Stimulated activated naive CD4-positive, alpha-beta T cell (primary cell): ENCODE measurements at places on chromosomes 5 and 9.
A peak's percentile ranks its signal among the peaks of the same experiment; 100 is the strongest.

GRCh38 chr5:148934895-148935400 lies 108.5 kb downstream of the ADRB2 start:
- DNase-seq, result no peak

- DNase-seq, result no peak
Measured at GRCh38 chr9:6214434-6214833, 1.2 kb upstream of the IL33 start.

DNA sequence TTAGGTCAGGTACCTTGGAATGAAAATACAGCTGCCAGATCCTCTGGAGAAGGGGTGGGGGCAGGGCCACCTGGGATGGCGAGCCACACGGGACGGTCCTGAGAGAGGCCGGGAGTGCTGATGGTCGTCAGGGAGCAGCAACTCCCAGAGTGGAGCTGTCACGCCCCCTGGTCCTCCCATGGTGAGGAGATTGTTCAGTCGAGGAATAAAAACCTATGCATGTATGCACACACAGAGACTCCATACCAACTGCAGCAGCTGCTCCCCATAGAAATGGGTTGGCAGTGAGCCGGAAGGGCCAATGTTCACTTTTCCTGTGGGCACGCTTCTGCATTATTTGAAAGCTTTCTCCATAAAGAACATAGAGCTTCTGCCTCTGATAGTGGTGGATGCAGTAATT lies 45.2 kb upstream of the SEMA4D start:
- no peak for DNase-seq

DNA sequence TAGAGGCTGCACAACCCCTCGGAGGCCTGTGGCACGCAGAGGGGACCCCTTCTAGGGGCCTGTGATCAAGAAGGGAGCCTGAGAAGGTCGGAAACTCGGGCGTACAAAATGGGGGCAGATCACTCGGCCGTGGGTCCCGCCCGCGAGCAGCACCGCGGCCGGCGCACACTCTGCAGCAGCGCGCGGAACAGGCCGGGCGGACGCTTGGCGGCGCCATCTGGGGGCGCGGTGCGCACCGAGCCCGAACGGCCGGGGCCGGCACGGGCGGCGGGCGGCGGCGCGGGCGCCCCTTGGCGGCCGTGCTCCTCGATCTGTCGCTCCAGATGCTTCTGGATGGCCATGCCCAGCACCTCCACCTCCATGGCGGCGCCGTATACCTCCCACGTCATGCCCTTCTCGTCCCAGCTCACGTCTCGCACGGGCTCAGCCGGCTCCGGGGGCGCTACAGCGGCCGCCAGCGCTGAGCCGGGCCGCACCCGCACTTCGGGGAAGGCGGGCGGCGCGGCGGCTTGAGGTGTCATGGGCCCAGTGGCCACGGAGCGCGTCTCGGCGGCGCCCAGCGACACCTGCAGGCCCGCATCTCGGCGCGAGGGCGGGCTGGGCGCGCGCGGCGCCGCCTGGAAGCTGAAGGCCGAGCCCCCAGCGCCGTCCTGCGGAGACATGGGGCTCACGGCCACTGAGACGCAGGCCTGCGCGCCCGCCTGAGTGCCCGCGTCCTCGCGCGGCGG lies 13.1 kb downstream of the GPRIN1 start:
- peak; percentile 60 for DNase-seq

GRCh38 chr5:141618030-141618803 lies 583 bp downstream of the DIAPH1 start:
- DNase-seq, result peak; percentile 62

DNA sequence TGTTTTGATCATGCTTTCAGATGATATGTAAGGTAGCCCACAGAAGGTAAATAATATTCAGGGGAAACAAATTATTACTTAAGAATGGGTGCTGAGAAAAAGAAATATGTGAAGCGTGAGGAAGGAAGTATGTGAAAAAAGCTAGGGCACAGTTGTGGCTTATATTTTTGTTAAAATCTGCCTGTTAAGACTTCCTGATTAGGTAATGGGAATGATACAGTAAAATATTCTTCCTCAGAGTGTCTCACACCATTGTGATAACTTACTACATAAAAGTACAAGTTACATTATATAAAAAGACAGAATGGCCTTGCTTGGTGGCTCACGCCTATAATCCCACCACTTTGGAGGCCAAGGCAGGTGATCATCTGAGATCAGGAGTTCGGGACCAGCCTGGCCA lies 18.7 kb upstream of the PARP8 start:
- no peak for DNase-seq

DNA sequence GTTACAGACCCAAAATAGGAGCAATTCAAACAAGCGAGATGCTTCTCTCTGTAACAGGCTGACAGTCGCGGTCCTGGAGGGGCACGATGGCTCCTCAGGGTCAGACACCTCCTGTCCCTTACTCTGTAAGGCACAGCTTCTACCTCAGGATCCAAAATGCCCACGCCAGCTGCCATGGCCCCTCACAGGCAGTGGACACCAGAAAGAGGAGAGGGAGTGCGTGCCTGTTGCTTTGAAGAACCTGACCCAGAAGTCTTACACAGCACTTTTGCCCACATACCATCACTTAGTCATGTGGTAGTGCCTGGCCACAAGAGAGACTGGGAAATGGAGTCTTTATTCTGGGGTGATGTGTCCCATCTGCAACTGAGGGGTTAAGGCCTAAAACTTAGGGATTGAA lies 11.6 kb upstream of the ABL1 start:
- no peak for DNase-seq

GRCh38 chr5:174834081-174834480 lies 109.7 kb downstream of the MSX2 start:
- DNase-seq, result no peak

DNA sequence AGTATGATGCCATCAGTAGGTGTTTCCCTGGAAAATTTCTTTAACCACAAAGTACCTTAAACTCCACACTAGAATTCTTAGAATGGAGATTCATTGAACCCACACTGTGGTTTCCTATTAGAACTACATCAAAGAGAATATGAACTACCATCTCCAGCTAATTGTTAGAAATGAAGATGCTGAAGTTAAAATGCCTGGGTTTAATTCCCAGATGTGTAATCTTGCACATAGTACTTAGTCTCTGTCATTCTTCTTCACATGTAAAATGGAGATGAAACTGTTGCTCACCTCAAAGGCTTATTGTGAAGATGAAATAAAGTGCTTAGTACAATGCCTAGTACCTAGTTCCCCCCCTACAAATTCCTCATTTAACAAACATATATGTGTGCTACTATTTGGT lies 303.3 kb upstream of the CCNG1 start:
- DNase-seq, result no peak

- no peak for DNase-seq
Measured at GRCh38 chr5:73230264-73231245, 57.6 kb downstream of the TMEM174 start.

- no peak for DNase-seq
Measured at GRCh38 chr5:179343719-179344430, 1.4 kb downstream of the ADAMTS2 start.

- no peak for DNase-seq
Measured at GRCh38 chr9:10005206-10005605, 607.6 kb downstream of the PTPRD start.

DNA sequence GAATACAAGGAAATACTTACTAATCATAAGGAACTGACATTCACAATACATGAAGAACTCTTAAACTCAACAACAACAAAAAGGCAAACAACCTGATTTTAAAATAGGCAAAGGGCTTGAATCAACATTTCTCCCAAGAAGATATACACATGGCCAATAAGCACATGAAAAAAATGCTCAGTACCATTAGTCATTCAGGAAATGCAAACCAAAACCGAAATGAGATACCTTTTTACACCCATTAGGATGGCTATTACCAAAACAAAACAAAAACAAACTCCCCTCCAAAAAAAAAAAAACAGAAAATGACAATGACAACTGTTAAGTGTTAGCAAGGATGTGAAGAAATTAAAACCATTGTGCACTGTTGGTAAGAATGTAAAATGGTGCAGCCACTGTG lies 104.1 kb upstream of the ZNF462 start:
- DNase-seq, result no peak

- no peak for DNase-seq
Measured at GRCh38 chr5:109347252-109347888, 62.4 kb downstream of the PJA2 start.

DNA sequence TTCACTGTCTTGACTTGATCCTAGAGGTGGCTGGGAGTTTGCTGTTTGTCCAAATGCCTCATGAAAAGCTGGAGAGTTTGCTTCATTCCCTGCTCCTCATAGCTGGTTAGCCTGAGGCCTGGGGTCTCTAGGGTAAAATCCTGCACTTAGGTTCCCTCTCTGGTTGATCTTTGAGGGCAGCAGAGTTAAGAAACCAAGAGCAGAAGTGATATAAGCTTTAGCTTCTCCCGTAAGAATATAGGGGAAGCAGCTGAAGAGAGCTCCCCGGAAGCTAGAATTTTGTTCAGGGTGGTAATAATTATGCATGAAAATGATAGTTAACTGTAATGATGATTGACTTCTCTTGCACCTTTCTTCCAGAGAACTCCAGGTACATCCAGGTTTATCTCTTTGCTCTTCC lies 1.4 kb downstream of the FAM53C start:
- no peak for DNase-seq

DNA sequence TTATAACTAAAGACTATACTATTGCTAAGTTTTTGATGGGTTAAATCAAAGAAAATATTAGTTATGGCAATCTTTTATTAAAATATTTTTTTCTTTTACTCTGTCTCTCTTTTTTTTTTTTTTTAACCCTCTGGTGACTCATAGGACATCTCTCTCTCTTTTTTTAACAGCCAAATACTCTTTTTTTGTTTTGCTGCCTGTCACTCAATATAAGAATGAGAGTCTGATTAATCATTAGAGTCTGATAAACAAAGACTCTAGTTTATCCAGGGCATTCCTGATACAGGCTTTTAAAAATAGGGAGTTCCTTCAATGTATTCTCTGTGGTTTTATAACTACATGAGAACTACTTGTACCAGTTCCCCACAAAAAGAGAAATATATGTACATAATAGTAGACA lies 77.3 kb downstream of the SLC38A9 start:
- no peak for DNase-seq

GRCh38 chr5:141877356-141878185 lies 639 bp downstream of the PCDH1 start:
- no peak for DNase-seq

GRCh38 chr5:136036293-136036911 lies 7.6 kb downstream of the TGFBI start:
- no peak for DNase-seq

GRCh38 chr9:93665128-93665636 lies 88.8 kb downstream of the PHF2 start:
- DNase-seq, result no peak

DNA sequence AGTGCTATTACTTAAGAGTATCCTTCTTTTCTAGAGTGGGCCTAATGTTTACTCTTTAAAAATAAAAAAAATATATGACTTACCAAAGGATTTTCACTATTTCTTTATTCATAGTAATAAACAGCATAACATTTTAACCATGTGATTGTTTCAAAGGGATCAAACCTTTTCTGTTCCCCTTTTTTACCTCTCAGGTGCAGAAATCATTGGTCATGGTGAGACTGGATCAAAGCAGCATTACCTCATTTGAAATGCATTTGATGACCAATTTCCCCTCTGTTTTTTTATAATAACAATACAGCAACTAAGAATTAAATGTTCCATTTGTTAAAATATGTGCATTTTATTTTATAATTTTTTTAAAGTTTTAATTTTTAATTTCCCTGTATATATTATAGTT lies 598.0 kb upstream of the RGMB start:
- DNase-seq, result no peak

DNA sequence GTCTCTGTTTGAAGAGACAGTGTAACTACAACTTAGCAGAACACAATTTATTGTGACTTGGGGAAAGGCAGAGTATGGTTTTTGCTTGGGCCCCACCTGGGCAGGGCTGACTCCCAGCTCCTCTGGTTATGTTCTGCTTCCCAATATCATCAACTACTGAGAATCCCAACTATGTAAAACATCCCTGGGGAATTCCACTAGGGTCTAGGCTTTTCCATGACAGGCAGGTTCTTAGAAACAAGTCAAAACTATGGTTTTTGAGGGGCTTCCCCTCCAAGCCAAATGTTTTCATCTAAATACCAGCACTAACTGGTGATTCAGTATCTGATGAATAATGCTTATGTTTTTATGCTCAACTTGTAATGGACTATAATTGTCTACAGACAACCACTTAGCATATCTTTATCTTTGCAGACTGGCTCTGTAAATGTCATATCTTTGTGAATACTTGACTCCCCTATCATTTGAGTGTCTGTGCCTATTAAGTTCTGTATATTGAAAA lies 409.5 kb downstream of the PDE4D start:
- no peak for DNase-seq

DNA sequence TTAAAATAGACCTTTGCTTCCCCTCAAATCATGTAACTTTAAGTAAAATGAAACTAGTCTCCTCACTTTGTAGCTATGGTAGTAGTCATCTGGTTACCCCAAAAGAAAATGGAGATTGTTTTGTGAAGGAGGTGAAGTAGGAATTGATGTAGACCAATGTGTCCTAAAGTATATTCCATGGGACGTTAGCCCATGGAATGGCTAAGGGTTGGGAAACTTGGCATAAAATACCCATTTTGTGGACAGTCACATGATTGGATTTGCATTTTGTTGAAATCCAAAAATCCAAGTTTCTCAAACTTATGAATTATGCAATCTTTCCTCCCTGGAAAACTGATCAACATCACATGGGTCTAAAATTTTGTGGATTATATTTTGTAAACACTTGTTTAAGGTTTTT lies 290.6 kb downstream of the OSTF1 start:
- no peak for DNase-seq

- DNase-seq, result no peak
Measured at GRCh38 chr9:70390933-70391341, 23.5 kb downstream of the KLF9 start.

DNA sequence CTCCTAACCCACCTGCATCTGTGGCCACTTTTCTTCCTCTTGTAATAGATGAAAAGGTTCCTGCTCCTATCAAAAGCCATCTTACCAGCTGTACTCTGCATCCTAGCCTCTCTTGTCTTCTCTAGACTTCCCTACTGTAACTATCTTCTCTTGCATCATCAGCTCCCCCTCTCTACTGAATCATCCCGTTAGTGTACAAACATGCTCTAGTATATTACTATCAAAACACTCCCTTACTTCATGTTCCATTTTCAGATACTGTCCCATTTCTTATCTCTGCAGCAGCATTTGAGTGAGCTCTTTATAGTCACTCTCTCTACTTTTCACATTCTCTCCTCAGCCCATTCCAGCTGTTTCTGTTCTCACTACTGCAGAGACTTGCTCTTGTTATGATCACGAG lies 2.8 kb downstream of the SRA1 start:
- DNase-seq, result no peak

- no peak for DNase-seq
Measured at GRCh38 chr9:122015170-122015821, 77.8 kb downstream of the TTLL11 start.

GRCh38 chr9:136661641-136662325 lies 933 bp upstream of the EGFL7 start:
- no peak for DNase-seq

DNA sequence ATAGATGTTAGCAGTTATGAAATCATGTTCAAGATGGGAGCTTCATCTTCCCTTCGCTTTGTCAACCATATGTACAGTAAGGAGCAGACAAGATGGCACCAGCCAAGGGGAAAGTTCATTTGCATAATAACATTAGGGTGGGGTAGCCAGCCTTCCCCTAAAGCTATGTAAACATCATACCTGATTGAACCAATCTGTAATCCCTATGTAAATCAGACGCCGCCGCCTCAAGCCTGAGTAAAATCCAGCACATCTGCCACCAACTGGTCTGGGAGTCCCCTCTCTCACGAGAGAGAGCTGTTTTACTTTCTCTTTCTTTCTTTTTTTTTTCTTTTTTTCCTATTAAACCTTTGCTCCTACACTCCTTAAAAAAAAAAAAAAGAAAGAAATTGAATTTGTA lies 30.8 kb upstream of the REEP2 start:
- DNase-seq, result no peak

GRCh38 chr5:33549982-33550567 lies 109.3 kb downstream of the TARS1 start:
- no peak for DNase-seq
